ENCODE measurements at places on chromosomes 4 and X.

GRCh38 chrX:152588206-152588605 is 49.5 kb upstream of the GABRQ start:
- no peak for DNase-seq

DNA sequence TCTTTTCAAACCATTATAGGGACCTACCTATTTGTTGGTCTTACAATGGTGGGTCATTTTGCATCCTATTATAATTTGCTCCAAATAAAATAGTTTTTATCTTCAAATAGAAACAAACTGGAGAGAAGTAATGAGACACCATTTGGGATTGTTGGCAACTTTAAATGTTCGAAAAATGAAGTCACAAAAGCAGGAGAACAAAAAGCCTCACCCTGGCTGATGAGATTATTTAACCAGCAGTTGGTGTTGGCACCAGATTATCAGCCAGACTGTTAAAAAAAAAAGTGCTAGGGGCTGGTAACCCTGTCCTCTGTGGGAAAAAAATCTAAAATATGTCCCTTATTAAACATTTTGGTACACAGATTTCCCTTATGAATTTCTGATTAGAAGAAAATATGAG is 100.3 kb downstream of the DCK start:
- DNase-seq = no peak

- DNase-seq = peak; percentile 10
Measured at GRCh38 chrX:16484338-16484737, 165.6 kb upstream of the S100G start.

- no peak for DNase-seq
Measured at GRCh38 chrX:132876523-132877338, 81.7 kb downstream of the HS6ST2 start.

GRCh38 chr4:123478859-123479345 is 82.3 kb downstream of the SPRY1 start:
- no peak for DNase-seq

Measured in stimulated activated CD8-positive, alpha-beta memory T cell treated with anti-CD3 and anti-CD28 coated beads, Interleukin-7, amount 100 ng/mL, for 4 hours (primary cell).